ENCODE measurements at places on chromosomes 4 and X.

- no peak for DNase-seq
These were observed 167.2 kb downstream of the STK32B start for GRCh38 chr4:5218376-5219069.

GRCh38 chr4:90375081-90375480, 247.9 kb downstream of the CCSER1 start:
- DNase-seq: no peak

DNA sequence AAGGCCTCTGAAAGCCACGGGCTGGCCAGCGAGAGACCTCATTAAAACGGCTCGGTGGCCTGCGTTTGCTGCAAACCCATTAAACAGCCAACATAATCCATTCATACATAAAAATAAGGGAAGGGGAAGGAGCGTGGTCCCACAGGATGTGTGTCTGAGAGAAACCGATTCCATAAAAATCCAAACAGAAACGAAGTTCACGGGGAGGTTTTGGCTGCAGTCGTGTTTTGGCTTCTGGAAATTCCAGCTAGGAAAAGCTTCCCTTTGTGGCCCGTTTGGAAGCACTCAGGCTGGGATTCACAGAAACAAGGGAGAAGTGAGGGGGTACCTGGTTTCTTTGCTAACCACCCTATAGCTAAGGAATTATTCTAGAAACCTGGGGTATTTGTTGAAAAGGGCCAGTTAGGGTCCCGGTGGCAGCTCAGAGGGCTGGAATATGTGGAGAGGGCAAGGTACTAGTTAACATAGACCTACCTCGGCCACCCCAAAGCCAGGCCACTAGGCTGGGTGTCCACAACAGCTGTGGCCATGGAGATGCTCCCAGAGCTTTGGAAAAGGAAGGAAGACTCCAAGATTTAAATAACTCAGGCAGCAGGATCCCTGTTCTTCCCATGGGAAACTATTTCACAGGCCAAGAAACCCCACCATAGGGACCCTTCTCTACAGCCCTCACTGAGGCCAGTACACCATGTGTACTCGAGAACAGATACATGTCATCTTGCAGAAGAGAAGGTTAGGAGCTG, 166.8 kb downstream of the BCOR start:
- DNase-seq: no peak

- no peak for DNase-seq
These were observed 12.3 kb downstream of the MSX1 start for GRCh38 chr4:4871573-4872313.

- DNase-seq: no peak
These were observed 190.4 kb downstream of the GABRB1 start for GRCh38 chr4:47221721-47222120.

DNA sequence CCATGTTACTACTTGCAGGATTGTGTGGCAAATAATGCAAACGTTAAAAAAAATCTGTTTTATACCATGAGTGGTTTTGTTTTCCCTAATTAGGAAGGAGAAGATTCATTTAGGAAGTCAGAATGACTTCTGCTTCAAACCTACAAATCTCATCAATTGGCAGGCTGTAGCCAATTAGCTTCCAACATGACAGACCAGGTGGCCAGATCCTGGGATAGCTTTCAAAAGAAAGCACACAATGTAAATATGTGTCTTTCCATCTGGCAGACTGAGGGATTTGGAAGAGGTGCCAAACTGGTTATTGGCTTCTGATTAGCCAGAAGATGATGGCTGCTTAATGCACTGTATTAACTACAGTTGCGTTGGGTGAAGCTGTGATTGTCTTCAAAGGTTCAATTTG, 432.8 kb downstream of the ANKRD50 start:
- DNase-seq: no peak

GRCh38 chr4:53782458-53782845, 191.2 kb upstream of the LNX1 start:
- DNase-seq: no peak

DNA sequence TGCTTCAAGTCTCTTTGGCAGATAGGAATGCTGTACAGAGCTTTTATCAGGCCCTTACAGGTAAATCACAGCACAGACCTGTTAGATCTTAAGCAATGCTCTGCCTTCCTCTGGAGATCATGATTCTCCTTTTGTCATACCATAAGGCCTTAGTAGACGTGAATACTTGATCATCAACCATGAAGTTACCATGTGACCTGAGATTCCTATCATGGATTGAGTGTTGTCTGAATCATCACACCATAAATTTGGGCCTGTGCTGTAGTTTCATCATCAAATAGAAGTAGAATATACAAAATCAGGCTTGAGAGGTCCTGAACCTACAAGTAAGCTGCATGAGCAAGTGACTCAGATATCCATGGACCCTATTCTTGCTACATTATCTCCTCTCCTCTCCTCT, 466.8 kb upstream of the INTU start:
- no peak for DNase-seq

DNA sequence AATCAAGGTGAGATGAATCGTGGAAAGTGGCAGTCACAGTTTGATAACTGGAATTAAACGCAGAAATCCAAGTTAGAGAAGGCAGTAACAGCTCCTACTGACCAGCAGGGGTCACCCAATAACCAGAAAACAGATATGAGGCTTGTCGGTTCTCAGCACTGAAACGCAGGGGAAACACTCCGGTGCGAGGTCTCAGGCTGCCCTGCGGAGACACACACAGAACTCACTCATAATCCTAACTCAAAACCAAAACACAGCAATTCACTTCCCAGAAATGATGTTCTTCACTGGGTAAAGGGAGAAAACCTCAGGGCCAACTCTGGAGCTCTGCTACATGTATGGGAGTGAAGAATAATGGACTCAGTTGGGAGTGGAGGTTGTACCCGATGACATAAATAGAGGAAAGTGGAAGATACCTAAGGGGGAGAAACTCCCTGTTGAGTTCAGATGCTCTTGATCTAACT, 384.4 kb downstream of the RAPGEF2 start:
- no peak for DNase-seq

DNA sequence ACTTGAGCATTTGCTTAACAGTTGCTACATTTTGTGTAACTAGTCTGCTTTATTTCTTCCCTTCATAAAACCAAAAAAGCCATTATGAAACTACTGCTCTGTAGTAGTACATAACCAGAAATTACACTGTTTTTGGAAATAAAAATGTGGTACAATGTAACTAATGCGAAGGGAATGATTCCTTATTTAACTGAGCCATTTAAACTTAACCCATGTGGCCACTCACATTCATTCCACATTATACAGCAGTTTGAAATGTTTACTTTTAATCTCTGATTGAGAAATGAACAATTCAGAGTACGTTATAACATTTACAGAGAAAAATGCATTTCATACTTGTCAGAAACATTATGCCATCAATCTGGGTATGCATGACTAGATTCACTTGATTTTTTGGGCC, 94.2 kb downstream of the NYX start:
- DNase-seq: no peak

- no peak for DNase-seq
These were observed 1.8 kb upstream of the RENBP start for GRCh38 chrX:153945956-153946943.

DNA sequence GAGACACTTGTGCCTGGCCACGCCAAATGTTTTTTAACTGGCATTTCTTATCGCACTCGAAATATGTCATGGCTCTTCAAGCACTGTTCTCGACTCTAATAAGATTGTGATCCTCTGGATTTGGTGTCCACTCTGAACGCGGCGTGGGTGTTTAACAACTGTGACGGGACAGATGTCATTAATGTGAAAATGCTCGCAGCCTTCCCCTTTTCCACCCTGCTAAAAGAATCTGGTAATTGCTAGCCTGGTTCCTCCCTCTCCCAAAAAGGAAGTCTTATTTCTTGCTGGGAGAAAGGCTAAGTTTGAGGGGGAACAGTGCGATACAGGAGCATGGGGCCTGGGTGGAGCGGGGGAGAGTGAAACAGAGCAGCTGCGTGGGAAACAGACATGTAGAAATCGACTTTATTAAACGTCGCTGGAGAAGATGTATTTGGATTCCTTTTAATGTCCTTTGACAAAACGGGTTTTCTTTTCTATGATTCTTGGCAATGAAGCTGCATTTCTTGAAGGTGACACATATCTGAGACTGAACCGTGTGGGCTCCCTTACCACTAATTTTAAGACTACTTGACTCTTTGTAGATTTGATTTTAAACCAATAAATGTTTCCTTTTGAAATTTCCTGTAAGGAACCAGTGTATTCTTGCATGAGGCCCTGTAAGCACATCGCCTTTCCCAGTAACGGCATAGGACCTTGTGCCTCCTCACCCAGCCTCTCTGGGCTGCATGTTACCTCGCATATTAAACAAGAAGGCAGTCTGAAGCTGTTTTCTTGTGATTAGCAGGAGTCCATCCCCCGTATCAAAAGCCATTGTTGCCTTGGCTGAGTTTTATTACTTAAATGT, 17.8 kb downstream of the TBC1D1 start:
- DNase-seq: no peak

GRCh38 chr4:140720387-140721304, 35.5 kb downstream of the TBC1D9 start:
- DNase-seq: no peak

DNA sequence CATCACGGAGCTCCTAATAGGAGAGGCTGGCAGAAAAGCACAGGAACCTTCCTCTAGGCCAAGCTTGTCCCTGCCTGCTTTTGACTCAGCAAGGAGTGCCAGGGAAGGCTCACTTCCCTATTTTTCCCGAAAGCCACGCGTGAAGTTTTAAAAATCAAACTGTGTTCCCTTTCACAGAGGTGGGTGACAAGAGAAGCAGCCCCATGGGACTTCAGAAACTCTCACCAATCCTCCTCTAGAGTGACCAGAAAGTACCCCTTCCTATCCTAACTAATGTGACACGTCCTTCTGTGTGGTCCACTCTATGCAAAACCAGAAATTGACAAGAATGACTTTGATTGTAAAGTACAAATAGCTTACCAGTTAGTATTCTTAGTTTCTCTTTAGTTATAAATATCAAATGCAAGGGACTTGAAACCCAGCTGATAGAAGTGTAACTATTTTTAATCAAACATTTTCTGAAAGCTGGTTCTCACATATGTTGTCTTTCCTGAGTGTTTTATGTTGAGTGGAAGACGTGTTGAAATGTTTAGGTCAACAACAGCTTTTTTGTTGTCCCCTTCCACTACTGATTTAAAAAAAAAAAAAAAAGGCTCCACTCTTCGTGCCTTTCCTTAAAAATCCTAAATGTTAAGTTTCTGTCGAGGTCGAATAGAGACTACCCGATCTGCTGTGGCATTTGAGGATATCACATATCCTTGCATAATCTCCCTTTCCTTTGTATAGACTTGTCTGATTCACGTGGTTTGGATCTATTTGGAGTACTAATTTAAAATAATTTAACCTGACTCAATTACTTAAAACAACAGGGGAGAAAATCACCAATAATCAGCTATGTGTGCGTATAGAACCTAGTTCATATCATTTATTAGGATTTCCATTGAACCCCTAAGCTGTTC, 42.1 kb downstream of the NFKB1 start:
- DNase-seq: no peak

GRCh38 chr4:186481998-186482790, 73.2 kb downstream of the MTNR1A start:
- DNase-seq: no peak

DNA sequence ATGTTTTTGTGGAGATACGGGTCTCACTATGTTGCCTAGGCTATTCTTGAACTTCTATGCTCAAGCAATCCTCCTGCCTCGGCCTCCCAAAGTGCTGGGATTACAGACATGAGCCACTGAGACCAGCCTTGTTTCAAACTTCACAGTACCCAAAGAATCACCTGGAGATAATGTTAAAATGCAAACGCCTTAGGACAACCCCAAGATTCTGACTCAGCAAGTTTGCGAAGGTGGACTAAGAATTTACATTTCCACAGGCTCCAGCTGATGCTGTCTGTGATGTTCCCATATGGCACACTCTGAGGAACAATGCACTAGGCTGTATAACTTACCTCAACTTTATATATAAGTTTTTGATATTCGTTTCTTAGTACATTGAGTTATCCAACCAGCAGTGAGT, 984 bp upstream of the STATH start:
- no peak for DNase-seq

DNA sequence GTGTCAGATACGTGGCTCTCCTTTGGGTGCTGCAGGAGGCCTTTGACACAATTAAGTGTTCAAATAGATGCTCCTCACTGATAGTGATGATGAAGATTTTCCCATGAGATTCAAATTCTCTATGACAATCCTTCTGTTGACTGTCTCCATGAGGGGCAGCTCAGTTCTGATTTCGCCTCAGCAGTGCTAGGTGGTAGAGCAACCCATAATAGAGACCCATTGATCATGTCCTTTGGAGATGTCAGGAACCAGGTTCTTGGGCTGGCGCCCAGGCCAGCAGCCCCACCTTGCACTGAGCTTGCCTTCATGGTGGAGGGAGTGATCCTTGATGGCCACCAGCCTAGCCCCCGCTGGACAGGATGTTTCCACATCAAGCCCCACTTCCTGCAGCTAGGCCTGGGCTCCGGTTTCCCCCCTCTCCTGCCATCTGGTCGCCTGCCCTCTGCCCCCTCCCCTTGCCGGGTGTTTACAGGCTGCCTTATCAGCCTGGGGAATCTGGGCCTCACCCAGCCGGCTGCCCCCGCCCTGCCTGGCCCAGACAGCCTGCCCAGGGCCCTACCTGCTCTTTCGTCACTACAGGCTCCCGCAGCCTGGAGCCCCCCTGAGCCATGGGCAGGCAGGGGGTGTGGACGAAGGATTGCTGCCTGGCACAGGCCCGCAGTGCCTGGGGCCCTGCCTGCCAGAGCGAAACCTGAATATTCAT, 12.6 kb downstream of the ELF4 start:
- no peak for DNase-seq

GRCh38 chrX:43862434-43862833, 19.8 kb downstream of the MAOB start:
- no peak for DNase-seq

DNA sequence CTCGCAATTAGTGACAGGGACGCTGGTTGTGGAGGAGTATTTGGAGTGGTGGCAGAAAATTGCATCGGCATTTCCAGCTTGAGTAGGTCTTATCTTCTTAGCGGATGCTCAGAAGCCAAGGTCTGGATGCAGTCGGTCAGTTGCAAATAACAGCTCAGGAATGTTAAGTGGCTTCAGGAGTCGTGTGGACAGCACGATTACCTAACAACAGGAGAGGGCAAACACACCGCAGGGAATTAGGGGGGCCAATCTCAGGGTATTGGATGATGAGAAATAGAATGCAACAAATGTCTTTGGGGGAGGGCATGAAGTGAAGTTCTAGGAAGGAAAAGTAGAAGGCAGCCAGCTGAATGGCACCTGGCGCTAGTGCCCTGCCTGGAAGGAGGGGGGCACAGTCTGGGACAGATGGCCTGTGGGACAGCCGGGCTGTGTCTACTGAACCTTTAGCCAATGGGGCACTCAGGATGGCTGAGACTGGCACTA, 11.8 kb downstream of the RASL11B start:
- DNase-seq: no peak
